ENCODE measurements at places on chromosomes 4 and X.

DNA sequence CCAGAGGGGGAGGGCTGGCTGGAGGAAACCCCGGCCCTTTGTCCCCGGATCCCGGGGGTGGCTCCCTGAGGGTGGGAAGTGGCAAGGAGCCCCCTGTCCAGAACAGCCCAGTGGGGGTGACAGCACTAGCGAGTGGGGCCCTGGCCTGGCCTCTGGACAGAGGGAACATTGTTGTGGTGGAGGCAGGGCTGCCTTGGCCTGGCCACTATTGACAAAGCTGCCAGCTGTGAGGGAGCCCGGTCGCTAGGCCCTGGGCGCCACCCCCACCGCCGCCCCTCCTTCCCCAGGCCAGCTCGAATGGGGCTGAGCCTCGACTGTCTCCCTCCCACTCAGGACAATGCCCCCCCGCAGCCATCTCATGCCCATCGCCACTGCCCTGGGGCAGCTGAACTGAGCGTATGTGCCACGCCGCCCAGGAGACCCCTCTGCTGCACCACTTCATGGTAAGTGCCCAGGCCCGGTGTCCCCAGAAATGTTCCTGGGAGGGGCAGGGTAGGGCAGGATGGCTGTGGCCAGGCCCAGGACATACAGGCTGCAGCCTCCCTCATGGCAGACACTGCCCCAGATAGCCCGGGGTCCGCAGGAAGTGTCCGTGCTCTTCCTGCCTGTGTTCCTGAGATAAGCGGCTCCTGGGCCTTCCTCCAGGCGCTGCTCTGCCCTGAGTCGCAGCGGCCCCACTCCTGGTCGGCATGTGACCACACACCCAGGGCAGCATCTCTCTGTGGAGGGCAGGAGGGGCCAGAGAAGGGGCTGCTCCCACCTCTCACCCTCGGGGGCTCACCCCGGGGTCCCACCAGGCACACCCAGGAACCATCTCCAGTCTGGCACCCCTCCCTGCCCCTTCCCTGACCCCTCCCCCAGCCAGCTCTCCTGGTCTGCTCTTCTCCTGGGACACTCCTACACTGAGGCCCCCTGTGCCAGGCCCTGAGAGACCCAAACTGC is 1.4 kb downstream of the PLXNB3 start:
- DNase-seq = no peak

GRCh38 chr4:22877486-22878052 is 184.8 kb downstream of the GBA3 start:
- DNase-seq = no peak

- DNase-seq = peak; percentile 68
Measured at GRCh38 chr4:98662626-98663225, 4.3 kb upstream of the TSPAN5 start.

DNA sequence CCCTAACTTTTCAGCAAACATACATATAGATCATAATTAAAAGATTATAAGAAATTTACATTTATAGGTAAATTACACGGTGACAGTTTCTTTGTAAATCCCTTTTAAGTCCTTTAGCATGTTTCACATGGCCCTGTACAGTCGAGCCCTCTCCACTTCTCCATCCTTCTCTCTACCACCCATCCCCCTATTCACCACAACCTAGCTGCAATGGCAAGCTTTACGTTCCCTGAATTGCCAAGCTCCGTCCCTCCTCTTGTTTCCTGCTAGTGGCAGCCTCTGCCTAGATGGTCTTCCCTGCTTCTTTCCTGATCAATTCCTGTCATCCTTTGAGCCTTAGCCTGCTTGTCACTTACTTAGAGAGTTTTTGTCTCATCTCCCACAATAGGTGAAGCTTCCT is 116.2 kb downstream of the TMA16 start:
- no peak for DNase-seq

- peak; percentile 56 for DNase-seq
Measured at GRCh38 chr4:7985891-7986441, 46.3 kb upstream of the AFAP1 start.

DNA sequence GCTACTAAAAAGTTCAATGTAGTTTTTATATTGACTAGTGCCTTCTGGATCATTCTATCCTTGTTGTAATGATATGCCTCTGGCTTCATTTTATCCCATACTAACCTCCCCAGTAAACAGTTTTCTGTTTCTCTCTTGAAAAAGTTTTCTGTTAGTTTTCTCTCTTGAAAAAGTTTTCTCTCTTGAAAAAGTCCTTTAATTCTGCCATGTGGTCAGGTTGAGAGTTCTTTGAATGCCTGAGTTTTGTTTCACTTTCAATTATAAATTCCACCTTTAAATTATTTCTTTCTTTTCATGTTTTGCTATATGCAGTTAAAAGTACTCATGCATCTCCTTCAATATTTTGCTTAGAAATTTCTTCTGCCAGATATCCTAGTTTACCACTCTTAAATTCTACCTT is 1139.6 kb downstream of the STPG2 start:
- no peak for DNase-seq

- peak; percentile 81 for DNase-seq
Measured at GRCh38 chr4:73653695-73654106, 33.5 kb upstream of the RASSF6 start.

- DNase-seq = no peak
Measured at GRCh38 chrX:121298499-121298898, 251.1 kb downstream of the GLUD2 start.

Measured in lung (tissue), 17 donors.